ENCODE measurements at places on chromosomes 2 and 18.

DNA sequence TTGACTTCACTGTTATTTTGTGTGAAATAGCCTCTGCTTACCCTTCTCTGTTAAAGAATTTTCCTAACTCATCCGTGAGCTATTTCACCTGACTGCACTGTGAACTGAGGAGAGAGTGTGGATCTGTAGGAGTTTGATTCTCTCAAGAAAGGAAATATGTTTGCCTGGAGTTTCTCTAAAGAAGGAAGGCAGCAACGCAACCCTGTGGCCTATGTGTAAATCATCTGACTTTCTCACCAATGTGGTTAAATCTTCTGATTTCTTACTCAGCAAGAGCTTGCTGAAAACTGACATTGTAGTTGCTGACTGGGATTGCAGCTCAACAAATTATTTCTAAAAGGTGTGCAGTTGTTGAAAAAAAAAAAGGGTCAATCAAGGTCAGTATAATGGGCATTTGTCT lies 153.9 kb upstream of the PELI1 start:
- DNase-seq = no peak

DNA sequence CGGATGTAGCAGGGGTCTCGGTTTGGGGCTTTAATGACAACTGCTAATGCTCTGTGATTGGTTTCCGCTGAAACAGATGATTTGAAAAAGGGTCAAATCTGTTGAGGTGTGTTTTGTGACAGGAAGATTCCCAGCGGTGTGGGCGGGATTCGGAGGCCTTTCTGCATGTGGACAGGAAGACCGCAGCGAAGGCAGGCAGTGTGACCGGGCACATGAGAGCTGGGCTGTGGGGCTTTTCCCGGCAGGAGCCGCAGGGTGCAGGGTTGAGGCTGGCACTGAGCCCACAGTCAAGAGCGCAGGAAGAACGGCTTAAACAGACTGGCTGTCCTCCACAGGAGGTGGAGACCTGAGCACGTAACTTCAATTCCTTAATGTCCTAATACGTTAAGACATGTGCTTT lies 180.0 kb upstream of the TPO start:
- no peak for DNase-seq

DNA sequence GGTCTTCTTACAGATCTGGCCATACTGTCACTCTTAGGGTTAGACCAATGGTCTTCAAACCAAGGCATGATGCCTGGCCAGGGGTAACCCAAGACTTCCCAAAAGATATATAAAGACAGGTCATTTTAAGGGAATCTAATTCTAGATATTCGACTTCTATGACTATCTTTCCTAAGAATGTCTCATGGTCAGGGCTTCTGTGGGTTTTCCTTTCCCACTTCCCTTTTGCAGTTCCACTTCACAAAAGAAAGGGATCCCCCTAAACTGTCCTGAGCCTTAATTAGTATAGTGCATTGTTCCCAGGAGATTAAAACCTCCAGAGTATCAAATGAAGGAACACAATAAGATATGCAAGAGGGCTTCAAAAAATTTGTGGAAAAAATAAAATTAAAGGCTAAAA lies 223.6 kb upstream of the SIX2 start:
- no peak for DNase-seq

DNA sequence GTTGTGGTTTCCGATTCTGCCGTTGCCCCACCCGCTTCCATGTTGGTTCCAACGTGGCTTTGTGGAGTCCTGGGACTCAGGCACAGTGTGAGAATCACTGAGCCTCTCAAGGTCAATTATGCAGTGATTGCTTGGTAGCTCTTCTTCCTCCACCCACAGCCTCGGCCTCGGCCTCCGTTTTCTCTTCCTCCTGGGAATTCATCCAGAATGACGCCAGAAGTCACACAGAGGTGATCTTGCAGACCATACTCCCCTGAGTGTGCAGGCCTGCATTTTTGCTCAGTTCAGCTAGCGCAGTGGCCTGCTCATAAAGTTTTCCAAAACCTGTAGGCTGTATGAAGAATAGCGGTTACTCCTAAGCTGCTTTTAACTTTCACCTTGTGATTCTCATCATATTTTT lies 273.3 kb downstream of the GBX2 start:
- DNase-seq = no peak

DNA sequence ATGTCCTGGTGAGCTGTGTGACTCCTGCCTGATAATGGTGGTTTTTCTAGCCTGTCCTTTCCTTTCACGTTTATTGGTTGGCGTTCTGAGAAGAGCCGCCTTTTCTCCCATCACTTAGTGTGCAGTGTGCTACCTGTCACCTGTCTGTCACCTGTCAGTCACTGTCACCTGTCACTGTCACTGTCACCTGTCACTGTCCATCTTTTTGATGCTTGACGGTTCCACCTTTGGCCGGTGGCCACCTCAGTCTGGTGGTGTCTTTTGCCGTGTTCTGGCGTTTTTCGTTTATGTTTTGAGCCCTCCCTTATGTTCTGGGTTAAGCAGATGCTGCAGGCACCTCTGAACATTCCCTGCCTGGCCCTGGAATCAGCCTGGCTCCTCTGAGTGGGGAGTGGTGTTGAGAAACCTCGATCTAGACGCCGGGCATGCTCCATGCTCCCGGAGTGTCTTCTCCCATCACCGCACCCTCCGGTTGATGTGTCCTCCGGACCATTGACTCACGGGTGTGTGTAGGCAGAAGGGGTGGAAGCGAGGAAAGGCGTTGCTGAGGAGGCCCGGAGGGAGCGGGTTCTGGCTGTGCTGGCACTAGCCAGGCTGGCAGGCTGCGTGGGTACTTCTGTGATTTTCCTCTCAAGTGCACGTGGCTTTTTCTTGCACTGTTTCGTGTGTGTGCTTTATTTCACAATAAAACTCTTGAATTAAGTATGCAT lies 20.7 kb downstream of the DTYMK start:
- DNase-seq = no peak

DNA sequence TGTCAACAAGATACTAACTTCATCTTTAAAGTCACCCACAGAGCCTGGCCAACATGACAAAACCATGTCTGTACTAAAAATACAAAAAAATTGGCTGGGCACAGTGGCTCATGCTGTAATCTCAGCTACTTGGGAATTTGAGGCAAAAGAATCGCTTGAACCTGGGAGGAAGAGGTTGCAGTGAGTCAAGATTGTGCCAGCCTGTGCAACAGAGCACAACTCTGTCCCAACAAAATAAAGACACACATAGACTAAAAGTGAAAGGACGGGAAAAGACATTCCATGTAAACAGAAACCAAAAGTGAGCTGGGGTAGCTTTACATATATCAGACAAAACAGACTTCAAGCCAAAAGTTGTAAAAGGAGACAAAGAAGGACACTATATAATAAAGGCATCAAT lies 34.8 kb downstream of the USP34 start:
- no peak for DNase-seq

DNA sequence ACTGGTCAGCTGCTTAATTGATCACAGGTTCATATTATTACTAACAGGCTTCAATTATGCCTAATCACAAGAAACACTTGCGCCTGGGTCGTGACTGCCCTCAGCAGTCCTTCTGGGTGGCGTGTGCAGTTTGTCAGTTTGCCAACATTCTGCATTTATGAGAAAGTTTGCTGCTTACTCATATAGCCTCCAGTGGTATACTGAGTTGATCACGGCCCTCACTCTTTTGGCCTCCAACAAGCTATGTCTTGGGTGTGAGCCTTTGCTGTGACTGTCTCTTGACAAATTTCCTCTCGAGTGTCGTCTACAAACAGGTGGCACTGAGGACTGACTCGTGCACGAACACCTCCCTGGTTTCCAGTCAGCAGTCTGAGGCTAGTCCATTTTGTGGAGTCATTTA lies 27.3 kb downstream of the DCDC2C start:
- DNase-seq = no peak

DNA sequence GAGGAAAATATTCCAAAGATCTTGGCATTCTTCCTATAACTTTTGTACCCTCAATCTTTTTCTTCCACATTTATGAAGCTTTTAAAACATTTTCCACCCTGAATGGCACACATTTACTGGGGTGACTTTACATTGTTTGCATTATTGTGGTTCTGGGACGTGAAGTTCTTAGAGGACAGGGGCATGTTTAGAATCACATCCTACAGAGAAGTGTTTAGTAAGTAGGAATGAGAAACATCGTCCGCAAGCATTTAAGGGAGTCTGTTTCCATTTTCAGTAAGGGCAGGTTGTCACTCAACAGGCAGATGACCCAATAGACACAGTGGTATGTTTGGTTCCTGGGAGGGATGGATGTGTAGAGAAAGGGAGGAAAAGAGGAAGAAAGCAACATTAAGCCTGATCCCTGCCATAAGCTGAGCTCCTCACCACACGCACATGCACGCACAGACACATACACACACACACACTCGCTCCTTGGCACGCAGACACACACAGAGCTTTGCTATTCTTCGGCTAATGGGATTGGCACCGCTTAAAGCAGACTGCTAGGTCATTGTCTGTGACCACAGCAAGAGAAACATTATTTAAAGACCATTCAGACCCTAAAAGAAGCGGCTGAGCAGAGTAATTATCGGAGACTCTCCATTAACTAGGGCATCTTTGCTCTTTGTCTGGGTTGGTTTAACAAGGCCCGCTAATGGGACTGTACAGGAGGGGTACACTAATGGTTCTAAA lies 14.2 kb upstream of the PLEKHM3 start:
- no peak for DNase-seq

GRCh38 chr2:201440182-201440581 lies 11.1 kb downstream of the TRAK2 start:
- no peak for DNase-seq

DNA sequence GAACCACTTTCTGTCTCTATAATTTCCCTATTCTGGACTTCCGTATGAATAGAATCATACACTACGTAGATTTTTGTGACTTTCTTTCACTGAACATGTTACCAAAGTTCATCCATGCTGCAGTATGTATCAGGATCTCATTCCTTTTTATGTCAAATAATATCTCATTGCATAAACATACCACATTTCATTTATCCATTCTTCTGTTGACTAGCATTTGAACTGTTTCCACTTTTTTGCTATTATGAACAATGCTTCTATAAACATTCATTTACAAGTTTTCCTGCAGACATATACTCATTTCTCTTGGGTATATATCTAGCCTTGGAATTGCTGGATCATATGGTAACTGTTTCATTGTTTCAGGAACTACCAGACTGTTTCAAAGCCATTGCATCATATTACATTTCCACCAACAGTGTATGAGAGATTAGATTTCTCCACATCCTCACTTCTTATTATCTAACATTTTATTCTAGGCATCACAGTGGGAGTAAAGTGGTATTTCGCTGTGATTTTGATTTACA lies 186.2 kb downstream of the DYM start:
- DNase-seq = no peak

GRCh38 chr18:10009321-10010144 lies 95.7 kb downstream of the VAPA start:
- no peak for DNase-seq

GRCh38 chr18:44197832-44198611 lies 482.7 kb upstream of the SETBP1 start:
- no peak for DNase-seq

GRCh38 chr2:220674033-220674432 lies 898.1 kb downstream of the EPHA4 start:
- DNase-seq = no peak

GRCh38 chr2:218858138-218858445 lies 1.5 kb upstream of the WNT6 start:
- no peak for DNase-seq

- DNase-seq = no peak
Observed at GRCh38 chr2:205675861-205676516, 6.3 kb upstream of the NRP2 start.

GRCh38 chr2:135132314-135132713 lies 80.2 kb downstream of the RAB3GAP1 start:
- no peak for DNase-seq

- peak; percentile 9 for DNase-seq
Observed at GRCh38 chr2:200713704-200714064, 98.0 kb upstream of the BZW1 start.

DNA sequence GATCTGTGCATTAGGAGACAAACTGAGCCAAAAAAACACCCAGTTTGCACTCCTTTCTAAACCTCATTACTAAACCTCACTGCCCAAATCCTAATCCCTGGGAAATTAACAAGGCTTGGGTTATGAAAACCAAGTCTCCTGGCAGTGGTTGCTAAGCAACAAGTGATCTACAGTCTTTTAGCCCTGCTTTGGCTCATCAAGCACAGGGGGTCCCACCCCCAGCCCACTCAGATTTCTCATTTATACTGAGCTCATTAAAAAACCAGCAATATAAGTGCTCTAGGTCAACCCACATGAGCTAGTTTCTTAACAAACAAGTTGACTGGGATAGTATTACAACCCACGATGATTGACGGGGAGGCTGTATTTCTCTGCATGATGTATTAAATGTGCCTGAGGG lies 18.4 kb downstream of the DNER start:
- no peak for DNase-seq

- no peak for DNase-seq
Observed at GRCh38 chr18:79944126-79944731, 7.2 kb downstream of the SLC66A2 start.

- DNase-seq = no peak
Observed at GRCh38 chr2:126535408-126535807, 120.5 kb upstream of the GYPC start.

DNA sequence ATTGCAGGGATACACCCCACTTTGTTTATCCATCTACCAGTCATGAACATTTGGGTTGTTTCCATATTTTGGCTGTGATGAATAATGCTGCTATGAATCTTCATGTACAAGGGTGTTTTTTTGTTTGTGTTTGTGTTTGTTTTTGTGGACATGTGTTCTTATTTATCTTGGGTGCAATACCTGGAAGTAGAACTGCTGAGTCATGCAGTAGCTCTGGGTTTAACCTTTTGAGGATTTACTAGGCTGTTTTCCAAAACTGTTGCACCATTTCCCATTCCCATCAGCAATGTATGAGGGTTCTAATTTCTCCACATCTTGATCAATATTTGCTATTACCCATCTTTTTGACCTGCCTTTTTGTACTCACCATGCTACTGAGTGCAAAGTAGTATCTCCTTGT lies 140.0 kb upstream of the CYP1B1 start:
- DNase-seq = no peak

DNA sequence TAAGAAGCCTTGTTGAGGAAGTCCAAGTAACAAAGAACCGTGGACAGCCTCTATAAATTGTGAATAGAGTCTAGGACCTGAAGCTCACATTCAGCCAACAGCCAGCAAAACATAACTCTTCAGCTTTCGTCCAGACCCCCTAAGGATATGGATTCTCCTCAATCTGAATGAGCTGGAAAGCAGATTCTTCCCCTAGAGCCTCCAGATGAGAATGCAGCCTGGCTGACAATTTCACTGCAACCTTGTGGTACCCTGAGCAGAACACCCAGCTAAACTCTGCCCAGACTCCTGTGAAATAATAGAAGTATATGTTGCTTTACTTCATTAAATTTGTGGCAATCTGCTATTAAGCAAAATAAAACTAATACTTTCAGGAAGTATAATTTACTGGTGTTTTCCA lies 483.5 kb upstream of the SLC8A1 start:
- no peak for DNase-seq

DNA sequence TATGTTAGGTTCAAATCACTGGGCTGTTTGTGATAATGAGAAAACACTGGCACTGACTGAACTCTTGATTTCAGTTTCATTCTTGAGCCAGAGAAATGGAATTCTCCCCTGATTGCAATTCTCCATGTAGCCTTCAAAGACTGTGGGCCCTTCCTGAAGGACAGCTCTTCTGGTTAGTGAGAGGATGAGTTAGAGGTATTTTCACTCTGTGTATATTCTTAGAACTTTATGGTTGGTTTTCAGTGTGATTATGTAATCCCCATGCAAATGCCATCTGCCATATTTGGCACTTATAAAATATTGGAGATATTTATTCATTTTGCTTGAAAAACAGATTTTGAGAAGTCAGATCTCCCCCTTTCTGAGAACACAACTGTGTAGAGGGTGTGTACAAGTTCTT lies 323.7 kb downstream of the SLC4A3 start:
- DNase-seq = no peak
